Aorta (tissue), 5 donors: ENCODE measurements at places on chromosomes 5 and 9. TPM values are rescaled to one million over a fixed set of nuclear protein-coding genes. Genes with fewer than 3 reads are reported as not detected.

DNA sequence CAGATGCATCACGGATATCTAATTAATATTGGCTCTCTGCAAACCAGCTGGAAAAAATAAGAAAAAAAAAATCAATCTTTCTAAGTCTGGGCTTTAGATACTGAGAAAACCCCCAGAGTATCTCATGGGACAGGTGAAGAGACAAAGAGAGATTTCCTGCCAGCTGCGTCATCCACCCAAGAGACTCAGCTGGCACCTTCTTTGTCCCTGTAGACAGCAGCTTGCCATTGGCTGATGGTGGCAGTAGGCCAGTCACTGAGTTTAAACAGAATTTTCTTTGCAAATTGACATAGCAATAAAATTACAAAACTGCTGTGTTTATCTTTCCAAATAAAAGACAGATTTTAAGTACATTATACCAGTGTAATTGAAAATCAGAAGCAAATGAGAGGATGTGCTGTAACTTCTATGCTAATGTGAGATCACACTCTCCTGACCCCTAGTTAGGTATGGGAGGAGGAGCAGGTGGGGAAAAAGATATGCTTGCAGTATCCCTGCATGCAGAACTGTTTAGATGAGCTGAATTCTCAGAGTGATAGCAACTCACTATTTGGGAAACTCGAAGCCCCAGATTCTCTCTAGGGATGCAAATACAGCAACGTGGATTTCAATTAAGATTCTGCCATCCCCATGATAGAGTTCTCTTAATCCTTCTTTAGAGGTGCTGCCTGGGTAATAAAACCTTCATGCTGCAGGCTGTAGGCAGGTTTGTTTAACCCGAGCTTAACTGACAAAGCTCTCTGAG lies 72.2 kb downstream of the NMUR2 start:
- no peak for DNase-seq
- H3K36me3 ChIP-seq = no peaks in the 10 kb centered on the region
- H3K4me3 ChIP-seq = no peak overlapping the region

DNA sequence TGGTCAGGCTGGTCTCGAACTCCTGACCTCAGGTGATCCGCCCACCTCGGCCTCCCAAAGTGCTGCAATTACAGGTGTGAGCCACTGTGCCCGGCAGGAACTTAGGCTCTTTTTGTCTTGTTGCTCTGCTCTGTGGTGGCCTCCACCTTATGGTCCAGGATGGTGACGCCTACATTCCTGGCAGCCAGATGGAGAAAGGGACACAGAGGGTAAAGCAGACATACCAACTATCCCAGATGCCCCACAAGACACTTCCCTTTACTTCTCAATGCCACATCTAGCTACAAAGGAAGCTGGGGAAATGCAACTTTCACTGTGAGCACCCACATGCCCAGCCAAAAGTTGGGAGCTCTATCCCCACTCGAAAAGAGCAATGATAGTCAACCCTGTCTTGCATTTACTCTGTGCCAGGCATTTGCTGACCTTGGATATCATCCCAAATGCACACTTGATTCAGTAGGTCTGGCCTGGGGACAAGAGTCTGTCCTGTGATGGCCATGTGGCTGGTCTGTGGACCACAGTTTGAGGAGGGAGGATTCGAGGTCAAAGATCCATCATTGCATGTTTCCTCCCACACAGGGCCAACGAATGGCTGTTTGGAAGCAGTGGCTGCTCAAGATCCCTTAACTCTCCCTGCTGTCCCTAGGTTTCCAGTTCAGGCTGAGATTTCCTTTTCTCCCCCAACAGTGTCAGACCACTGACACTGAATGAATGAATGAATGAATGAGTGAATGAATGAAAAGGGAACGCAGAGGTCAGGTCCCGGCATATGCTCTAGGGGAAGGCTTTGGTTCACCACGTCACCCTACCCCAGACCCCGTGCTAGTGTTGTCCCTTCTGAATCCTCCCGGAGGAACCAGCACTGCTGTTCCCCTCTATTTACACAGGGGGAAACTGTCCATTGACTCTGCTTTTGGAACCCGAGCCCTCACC lies 1.4 kb upstream of the ERGIC1 start:
- H3K27ac ChIP-seq = peak overlapping the region; percentile 96
- no peaks in the 10 kb centered on the region for H3K27me3 ChIP-seq
- no peak overlapping the region for H3K4me3 ChIP-seq

DNA sequence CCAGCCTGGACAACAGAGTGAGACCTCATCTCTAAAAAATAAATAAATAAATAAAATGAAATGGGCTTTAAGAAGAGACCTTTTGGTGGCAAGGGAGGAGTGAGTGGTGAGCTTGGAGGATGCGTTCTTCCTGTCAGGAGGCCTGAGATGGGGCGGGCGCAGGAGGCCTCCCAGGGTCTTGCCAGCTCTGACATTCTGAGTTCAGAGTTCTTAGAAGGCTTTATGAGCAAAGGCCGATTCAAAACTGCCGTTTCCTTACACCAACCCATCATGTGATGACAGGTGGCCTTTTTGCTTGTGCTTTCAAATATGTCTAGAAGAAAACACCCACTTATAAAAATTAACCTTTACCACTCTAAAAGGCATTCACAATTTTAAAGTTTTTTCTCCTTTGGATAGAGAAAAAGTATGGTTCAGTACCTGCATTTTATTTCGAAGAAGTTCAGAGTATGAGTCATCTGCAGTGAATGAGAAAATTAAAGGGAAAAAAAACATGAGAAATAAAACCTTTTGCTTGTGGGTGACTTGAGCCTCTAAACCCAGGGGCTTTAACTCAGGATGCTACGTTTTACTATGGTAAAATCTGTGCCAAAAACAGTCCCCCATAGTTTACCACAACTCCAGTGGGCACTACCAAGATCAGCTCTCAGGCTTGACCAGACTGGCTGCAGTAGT lies 157.4 kb upstream of the OTULINL start:
- no peaks in the 10 kb centered on the region for H3K36me3 ChIP-seq
- no peak overlapping the region for H3K27ac ChIP-seq
- no peaks in the 10 kb centered on the region for H3K27me3 ChIP-seq
- no peak for DNase-seq
- no peaks in the 10 kb centered on the region for H3K4me1 ChIP-seq

GRCh38 chr5:84028093-84028492 lies 307.4 kb upstream of the HAPLN1 start:
- no peak overlapping the region for H3K4me3 ChIP-seq
- no peaks in the 10 kb centered on the region for H3K27me3 ChIP-seq
- H3K36me3 ChIP-seq = no peaks in the 10 kb centered on the region
- DNase-seq = no peak

- no peaks in the 10 kb centered on the region for H3K4me1 ChIP-seq
- H3K36me3 ChIP-seq = no peaks in the 10 kb centered on the region
- H3K27me3 ChIP-seq = no peaks in the 10 kb centered on the region
- H3K4me3 ChIP-seq = no peak overlapping the region
These were observed 47.1 kb upstream of the SH3GL2 start for GRCh38 chr9:17531642-17532254.

DNA sequence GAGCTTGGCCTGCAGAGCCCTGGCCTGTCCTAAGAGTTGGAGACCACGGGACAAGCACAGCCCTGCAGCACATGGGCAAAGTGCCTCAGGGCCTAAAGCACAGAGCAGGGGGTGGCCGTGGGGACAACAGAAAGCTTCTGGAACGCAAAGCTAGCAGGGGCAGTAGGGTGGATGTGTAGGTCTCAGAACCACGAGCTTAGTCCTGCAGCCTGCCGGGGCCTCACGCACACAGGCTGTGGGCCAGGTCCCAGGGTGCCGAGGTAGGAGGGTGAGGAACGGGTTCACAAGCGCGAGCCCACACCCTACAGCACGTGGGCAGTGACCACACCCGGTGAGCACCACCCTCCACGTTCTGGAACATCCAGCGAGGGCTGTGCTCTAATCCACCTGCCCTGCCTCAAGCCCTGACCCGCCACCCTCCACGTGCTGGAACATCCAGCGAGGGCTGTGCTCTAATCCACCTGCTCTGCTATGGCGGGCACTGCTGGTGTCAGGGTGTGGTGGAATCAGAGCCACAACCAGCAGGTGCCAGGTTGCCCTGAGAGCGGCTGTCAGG lies 9.3 kb downstream of the CLPTM1L start:
- H3K4me3 ChIP-seq = no peak overlapping the region
- H3K36me3 ChIP-seq = no peaks in the 10 kb centered on the region
- H3K27ac ChIP-seq = no peak overlapping the region
- H3K27me3 ChIP-seq = no peaks in the 10 kb centered on the region

Gene OR1L8
- not detected for polyA plus RNA-seq

- DNase-seq = no peak
- H3K27me3 ChIP-seq = no peaks in the 10 kb centered on the region
- H3K36me3 ChIP-seq = no peaks in the 10 kb centered on the region
- H3K4me3 ChIP-seq = no peak overlapping the region
- peaks cover 11% of the 10 kb centered on the region for H3K4me1 ChIP-seq
These were observed 225.0 kb downstream of the AOPEP start for GRCh38 chr9:94951324-94952135.

Gene ADAMTSL2
- 0.38 TPM for polyA plus RNA-seq

- peak; percentile 71 for DNase-seq
- H3K4me1 ChIP-seq = no peaks in the 10 kb centered on the region
- peak overlapping the region; percentile 98 for H3K27ac ChIP-seq
- peak overlapping the region; percentile 36 for H3K4me3 ChIP-seq
These were observed 684 bp upstream of the MED7 start for GRCh38 chr5:157143127-157143971.

GRCh38 chr5:167696558-167697314 lies 594.7 kb upstream of the WWC1 start:
- H3K27ac ChIP-seq = no peak overlapping the region
- no peaks in the 10 kb centered on the region for H3K36me3 ChIP-seq
- H3K4me1 ChIP-seq = no peaks in the 10 kb centered on the region

- no peaks in the 10 kb centered on the region for H3K4me1 ChIP-seq
- no peak overlapping the region for H3K4me3 ChIP-seq
- H3K36me3 ChIP-seq = no peaks in the 10 kb centered on the region
- DNase-seq = no peak
These were observed 7.3 kb upstream of the HNRNPAB start for GRCh38 chr5:178196986-178197385.

DNA sequence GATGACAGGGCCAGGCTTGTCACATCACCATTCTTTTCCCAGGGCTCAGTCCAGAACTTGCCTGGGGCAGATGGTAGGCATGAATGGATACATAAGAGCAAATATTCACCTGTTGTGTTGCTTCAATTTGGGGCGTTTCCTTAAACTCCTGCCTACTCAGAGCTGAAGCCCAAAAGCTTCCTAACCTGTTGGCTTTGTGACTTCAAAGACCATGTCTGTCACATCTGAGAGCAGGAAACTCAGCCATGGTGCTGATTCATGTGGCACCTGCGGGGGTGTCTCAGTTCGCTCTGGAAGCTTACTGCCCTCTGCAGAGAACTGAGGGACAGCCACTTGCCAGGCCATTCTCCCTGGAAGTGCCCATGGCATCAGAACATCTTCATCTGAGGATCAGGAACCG lies 246.6 kb downstream of the HSPA4 start:
- H3K27me3 ChIP-seq = no peaks in the 10 kb centered on the region
- no peak overlapping the region for H3K4me3 ChIP-seq
- DNase-seq = no peak

Gene UIMC1
- 26.3 TPM for polyA plus RNA-seq
